ENCODE measurements at places on chromosomes 2 and 18.

GRCh38 chr2:1584051-1584531 is 160.2 kb downstream of the PXDN start:
- DNase-seq, result no peak

GRCh38 chr2:68320118-68320641 is 431 bp upstream of the CNRIP1 start:
- no peak for DNase-seq

DNA sequence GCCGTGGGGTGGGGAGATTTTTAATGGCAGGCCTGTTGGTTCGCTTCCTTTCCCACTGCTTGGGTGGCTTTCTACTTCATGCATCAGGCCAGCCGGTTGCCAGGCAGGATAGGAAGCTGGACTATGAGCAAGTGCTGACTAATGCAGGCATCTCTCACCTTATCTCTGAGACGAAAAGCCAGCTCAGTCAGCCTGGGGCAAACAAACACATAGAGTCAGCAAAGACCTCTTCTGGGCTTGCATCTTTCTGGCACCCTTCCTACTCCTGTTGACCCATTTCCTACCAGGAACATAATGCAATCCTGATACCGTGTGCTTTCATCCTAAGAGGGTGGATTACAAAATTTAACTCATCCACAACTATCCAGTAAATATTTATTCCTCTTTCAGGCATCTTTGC is 416.6 kb upstream of the MEX3C start:
- DNase-seq, result no peak

DNA sequence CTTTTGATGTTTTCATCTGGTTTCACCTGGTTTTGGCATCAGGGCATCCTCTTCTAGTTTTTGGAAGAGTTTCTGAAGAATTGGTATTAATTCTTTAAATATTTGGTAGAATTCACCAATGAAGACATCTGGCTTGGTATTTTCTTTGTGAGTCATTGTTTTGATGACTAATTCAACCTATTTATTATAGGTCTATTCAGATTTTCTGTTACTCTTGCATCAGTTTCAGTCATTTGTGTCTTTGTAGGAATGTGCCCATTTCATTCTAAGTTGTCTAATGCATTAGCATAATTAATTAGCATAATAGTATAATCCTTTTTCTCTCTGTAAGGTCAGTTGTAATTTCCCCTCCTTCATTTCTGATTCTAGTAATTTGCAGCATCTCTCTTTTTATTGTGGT is 8.0 kb downstream of the GNLY start:
- no peak for DNase-seq

DNA sequence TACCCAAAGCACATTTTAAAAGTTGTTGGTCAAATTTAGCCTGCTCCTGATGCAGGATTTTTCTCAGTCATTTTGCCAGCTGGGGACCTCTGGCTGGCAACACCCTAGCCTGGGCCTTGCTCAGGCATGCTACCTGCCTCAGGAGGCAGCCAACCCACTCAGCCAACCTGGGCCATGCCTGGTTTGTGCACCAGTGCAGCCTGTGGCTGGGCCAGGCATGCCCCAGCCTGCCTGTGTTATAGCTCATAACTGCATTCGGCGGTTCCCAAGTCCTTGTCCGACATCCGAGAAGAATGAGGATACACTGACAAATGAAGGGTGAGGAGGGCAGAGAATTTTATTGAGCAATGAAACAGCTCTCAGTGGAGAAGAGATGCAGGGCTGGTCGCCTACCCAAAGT is 608.0 kb downstream of the SUCLG1 start:
- DNase-seq, result no peak
